ENCODE measurements at places on chromosomes 3 and 15. TPM values are rescaled to one million over a fixed set of nuclear protein-coding genes. Genes with fewer than 3 reads are reported as not detected.

GRCh38 chr15:40054605-40054854 lies 15.5 kb upstream of the SRP14 start:
- no peak for DNase-seq
- H3K27me3 ChIP-seq, result no peaks in the 10 kb centered on the region
- no peak overlapping the region for H3K4me3 ChIP-seq

- H3K36me3 ChIP-seq, result no peaks in the 10 kb centered on the region
- H3K27ac ChIP-seq, result peak overlapping the region; percentile 87
Observed at GRCh38 chr15:63600616-63601025, 3.4 kb downstream of the FBXL22 start.

DNA sequence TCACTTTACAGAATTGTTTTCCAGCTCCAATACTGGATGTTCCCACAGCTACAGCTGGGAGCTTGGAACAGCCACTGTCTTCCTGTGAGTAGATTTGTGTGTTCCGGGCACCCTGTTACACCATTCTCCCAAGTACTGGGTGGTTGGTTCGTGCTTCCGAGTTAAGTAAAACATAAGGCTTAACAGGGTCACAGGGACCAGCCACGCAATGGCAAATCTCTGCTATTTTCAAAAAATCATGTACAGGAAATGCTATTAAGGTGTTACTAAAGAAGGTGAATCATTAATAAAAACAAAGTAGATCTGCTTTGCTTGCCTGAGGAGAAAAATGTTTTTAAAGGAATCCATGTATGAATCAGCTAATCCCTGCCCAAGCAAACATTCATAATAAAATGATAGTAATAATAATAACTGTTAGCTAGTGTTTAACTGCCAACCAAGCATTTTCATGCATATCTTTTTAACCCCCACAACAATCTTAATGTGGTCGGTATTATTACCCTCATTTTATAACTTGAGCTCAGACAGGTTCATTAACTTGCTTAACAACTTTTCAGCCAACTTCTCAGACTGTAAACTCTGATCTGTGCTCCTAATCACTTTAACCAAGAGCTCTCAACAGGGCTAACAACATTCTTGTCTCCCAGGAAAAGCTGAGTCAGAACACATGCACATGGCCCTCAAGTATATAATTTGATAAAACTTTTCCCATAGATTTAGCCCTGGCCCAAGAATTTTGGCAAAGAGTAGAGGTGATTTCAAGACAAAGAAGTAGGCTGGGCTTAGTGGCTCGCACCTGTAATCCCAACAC lies 2.7 kb upstream of the C2CD4A start:
- no peak overlapping the region for H3K4me3 ChIP-seq
- no peaks in the 10 kb centered on the region for H3K36me3 ChIP-seq
- peaks cover 19% of the 10 kb centered on the region for H3K4me1 ChIP-seq
- H3K27me3 ChIP-seq, result no peaks in the 10 kb centered on the region
- H3K27ac ChIP-seq, result peak overlapping the region; percentile 45

DNA sequence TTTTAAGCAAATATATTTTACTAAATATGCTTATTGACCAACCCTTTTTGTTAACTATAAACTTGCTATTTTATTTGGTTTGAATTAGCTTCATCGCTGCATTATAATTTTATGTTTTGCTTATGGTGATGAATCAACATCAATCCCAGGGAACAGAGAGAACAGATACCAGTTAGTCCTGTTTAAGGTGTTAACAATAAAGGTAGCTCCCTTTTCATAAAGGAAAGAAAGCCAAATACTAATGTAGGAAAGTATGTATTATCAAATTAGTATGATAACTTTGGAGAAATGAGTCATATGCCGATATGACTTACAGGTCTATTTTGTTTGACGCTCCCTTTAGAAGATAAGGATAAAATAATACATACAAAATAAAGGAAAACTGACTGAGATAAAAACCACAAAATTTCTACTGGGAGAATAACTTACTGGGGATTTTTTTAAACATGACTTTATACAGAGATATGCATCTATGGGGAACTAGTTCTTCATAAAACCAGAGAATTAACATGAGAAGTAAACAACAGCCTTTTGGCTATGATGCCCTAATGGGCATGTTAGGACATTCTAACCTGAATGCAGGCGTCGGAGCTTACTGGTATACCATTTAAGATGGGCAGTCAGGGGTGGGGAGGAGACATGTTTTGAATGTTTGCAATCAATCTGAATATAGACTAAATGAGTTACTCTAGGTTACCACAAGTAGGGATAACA lies 4.5 kb downstream of the OR5K2 start:
- no peaks in the 10 kb centered on the region for H3K27me3 ChIP-seq
- H3K4me3 ChIP-seq, result no peak overlapping the region
- DNase-seq, result no peak
- no peak overlapping the region for H3K27ac ChIP-seq

- H3K36me3 ChIP-seq, result no peaks in the 10 kb centered on the region
- no peaks in the 10 kb centered on the region for H3K27me3 ChIP-seq
Observed at GRCh38 chr15:89016549-89017041, 71.7 kb upstream of the ABHD2 start.

DNA sequence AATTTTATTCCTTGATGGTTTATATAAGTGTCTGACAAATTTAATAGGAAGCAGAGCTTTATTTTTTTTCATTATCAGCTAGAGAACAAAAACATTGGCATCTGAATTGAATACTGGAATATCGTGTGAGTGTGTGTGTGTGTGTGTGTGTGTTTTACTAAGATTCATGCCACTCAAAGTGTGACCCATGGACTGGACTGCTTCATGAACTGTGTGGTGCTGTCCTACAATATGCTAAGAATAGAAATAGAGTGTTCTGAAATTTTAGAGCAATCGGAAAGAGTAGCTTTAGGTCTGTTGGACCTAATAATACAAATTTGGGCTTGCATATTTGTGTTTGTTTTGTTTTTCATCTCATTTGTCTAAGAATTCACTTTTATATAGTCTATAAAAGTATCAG lies 89.6 kb downstream of the MITF start:
- no peak overlapping the region for H3K4me3 ChIP-seq
- no peak overlapping the region for H3K27ac ChIP-seq
- no peaks in the 10 kb centered on the region for H3K27me3 ChIP-seq
- no peaks in the 10 kb centered on the region for H3K36me3 ChIP-seq

- H3K4me1 ChIP-seq, result peaks cover 56% of the 10 kb centered on the region
- peaks cover 53% of the 10 kb centered on the region for H3K36me3 ChIP-seq
- peak overlapping the region; percentile 67 for H3K4me3 ChIP-seq
- H3K27ac ChIP-seq, result peak overlapping the region; percentile 99
- no peak for DNase-seq
Observed at GRCh38 chr15:92886042-92886537, 14.0 kb upstream of the CHD2 start.

GRCh38 chr3:136819731-136820679 lies 1.1 kb downstream of the SLC35G2 start:
- no peaks in the 10 kb centered on the region for H3K36me3 ChIP-seq
- H3K4me1 ChIP-seq, result peaks cover 24% of the 10 kb centered on the region
- peaks cover 5% of the 10 kb centered on the region for H3K27me3 ChIP-seq
- DNase-seq, result peak; percentile 72

Gene GPR87
- 0.67 TPM for total RNA-seq

DNA sequence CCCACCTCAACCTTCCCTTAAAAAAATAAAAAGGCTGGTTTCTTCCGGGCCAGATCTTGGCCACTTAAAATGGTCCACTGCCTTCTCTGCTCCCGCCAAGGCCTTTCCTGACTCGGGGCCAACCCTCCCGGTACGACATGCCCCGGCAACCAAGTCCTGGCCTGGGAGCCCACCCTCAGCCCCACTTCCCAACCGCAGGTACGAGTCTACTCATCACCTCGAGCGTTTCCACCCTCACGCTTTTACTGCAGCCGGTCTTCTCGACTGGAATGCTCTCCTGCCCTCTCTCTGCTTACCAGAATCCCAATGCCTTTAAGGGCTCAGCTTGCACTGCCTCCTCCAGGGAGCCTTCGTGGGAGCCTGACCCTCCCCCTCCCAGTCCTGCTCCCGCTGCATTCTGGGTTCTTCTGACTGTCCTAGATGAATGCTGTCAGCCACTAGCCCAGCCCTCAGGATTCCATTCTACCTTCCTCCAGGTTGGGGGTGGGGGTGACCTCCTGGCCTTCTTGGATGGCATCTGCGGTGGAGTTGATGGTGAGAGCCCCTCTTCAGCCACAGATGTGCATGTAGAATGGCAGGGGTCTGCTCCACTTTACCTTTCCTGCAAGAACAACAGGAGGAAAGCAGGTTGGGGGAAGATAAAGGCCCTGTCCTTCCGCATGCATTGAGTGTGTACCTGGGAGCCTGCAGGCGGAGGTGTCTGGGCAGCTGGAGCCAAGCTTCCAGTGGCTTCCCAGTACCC lies 1.1 kb upstream of the CSRNP1 start:
- H3K4me1 ChIP-seq, result peaks cover 25% of the 10 kb centered on the region
- peak overlapping the region; percentile 99 for H3K27ac ChIP-seq
- H3K4me3 ChIP-seq, result peak overlapping the region; percentile 89

Gene OR5K2
- total RNA-seq, result not detected

DNA sequence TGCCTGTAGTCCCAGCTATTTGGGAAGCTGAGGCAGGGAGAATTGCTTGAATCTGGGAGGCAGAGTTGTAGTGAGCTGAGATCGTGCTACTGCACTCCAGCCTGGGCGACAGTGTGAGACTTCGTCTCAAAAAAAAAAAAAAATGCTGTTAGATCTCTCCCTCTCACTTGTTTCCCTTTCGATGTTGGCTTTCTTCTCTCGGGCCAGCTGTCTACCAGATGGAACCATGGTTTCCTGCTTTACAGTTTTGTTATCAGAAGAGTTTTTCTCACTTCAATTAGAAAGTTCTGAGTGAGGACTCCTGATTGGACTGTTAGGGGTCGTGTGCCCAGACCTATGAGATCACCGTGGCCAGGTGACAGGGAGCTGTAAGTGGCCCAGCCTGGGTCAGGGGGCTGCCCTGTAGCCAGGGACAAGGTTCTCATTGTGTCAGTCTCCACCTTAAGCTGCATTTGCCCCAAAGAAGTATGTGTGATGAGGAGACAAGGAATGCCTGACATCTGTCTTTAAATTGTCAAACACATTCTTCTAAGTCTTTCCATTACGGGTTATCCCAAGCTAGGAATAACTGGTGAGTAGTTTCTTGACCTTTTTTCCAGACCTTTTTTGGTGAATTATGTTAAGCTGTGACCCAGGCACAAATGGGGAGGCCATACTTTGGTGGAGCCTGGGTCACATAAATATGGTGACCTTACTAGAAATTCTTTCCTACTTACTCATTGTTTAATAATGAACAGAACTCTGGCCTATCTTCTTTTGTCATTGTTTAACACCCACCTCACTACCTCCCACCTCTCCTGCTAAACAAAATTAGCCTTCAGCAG lies 25.2 kb downstream of the SNAPC5 start:
- H3K4me3 ChIP-seq, result no peak overlapping the region
- H3K4me1 ChIP-seq, result no peaks in the 10 kb centered on the region
- H3K27ac ChIP-seq, result no peak overlapping the region
- DNase-seq, result no peak
- H3K27me3 ChIP-seq, result no peaks in the 10 kb centered on the region
- H3K36me3 ChIP-seq, result no peaks in the 10 kb centered on the region

DNA sequence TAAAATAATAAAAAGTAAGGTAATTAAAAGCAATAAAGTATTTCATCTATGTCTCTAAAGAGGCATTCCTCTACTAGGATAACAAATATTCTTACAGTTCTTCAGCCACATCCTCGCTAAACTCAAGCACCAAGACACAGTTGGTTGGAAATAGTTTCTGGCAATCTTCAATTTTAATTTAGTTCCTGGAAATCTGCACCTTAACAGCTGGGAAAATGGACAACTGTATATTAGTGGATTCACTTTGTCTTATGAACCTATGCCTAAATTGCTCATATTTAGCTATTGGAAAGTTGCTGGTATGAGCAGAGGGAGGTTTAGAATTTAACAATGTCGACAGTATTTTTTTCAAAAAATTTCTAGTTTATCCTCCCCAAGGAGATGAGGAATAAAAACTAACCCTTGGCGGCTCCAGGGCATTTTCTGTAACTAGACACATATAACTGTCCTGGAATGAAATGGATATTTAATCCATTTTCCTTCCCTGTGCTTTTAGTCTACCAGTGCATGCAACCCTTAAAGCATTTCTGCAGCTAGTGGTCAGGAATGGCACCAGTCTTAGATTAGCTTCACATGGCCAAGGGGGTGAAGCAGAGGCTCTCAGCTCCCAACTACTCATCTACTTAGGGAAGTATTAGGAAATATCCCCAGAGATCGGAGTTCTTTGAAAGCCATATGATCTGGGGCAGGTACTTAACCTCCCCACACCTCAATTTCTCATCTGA lies 290.0 kb upstream of the THBS1 start:
- no peak overlapping the region for H3K4me3 ChIP-seq
- H3K4me1 ChIP-seq, result no peaks in the 10 kb centered on the region
- no peaks in the 10 kb centered on the region for H3K36me3 ChIP-seq
- no peak overlapping the region for H3K27ac ChIP-seq
- no peak for DNase-seq
- no peaks in the 10 kb centered on the region for H3K27me3 ChIP-seq

All from upper lobe of right lung (tissue), 1 donor.